ELF-1 (cell line): ENCODE measurements at places on chromosomes 1 and 21.

DNA sequence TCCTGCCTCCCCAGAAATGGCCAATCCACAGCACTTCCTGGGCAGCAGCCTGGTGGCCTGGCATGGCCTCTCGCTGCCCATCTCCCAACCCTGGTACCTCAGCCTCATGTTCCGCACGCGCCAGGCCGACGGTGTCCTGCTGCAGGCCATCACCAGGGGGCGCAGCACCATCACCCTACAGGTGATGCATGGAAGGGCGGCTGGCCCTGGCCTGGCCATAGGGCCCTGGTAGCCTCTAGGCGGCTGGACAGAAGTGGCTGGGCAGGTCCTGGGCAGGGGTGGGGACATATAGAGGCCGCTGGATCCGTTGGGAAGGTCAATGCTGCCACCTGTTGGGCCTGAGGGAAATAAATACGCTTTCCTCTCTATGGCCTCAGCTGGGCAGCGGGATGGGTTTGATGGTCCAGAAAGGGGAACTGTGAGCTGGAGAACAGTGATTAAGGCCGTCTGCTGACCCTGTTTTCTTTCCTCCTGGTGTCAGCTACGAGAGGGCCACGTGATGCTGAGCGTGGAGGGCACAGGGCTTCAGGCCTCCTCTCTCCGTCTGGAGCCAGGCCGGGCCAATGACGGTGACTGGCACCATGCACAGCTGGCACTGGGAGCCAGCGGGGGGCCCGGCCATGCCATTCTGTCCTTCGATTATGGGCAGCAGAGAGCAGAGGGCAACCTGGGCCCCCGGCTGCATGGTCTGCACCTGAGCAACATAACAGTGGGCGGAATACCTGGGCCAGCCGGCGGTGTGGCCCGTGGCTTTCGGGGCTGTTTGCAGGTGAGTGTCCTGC is 14.4 kb downstream of the CELSR2 start:
- DNase-seq = peak; percentile 98

- DNase-seq = peak; percentile 53
Observed at GRCh38 chr1:175192630-175193526, at the start of gene KIAA0040. Gene KIAA0040, minus strand, starts transcription at chr1:175192776. Its CDS starts 31,763 bp downstream, at chr1:175161013.

DNA sequence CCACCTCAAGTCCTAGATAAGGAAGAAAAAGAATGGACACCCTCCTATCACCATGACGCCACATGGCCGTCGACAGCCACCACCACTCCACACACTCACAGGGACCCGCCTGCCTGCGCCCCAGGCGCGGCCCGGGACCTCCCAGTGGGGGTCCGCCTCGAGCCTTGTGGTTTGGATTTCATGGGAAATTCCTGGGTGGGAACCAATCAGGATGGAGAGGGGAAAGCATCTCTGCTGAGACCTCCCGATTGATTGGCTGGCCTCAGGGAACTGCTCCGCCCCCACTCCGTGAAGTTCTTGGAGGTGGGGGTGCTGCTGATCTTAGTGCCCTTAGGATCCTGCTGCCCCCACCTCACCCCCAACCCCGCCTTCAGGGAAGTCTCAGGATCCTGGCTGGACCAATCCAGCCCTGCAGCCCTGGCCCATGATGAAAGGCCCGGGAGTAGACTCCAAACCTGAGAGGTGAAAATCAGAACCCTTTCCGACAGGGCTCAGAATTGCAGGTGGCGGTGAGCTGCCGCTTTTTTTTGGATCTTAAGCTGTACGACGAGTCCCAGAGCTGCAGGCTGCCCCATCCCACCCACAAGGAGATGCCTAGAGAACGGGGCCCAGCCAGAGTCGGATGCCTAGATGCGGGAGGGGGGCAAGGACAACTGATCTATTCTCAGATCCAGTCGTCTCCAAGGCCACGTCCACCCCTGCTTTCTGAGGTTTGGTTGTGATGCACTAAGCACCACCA is 29.0 kb upstream of the TMEM51 start:
- DNase-seq = peak; percentile 71

GRCh38 chr1:222886878-222887351 is 72.1 kb downstream of the DISP1 start:
- no peak for DNase-seq

GRCh38 chr1:75672528-75673393 is 51.7 kb upstream of the ACADM start:
- DNase-seq = peak; percentile 88

DNA sequence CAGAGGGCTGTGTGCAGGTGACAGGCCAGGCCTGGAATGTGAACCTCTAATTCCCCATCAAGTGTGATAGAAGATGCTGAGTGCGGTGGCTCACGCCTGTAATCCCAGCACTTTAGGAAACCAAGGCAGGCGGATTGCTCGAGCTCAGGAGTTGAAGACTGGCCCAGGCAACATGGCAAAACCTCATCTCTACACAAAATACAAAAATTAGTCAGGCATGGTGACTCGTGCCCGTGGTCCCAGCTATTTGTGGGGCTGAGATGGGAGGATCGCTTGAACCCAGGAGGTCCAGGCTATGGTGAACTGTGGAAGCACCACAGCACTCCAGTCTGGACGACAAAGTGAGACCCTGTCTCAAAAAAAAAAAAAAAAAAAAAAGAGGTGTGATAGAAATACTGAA is 40.1 kb upstream of the PUM1 start:
- DNase-seq = no peak

DNA sequence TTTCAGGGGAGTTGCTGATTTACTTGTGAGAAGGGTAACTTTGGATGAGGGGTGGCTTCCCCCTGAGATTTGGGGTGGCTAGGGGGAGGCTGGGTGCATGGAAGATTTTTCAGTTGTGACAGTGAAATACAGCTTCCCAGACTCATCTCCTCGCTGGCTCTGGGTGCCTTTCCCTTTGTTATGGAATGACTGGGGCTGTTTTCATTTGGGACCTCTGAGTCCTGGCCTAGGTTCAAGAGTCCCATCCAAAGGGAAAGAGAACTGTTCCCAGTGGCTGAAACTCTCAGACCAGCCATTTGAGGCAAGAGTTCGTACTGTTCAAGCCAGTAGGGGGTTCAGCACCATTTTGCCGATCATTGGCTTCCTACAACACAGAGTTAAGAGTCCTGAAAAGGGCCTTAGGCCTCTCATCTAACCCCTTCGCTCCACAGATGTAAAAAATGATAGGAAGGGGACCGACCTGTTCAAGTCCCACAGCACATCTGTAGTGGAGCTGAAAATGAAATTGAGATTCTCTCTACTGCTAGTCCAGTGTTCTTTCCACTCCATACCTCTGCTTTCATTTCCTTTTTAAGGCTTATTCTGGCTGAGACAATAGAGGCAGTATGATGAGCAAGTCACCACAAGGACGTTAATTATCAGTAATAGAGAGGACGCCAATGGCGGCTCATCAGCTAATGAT is 958 bp downstream of the DDR2 start:
- DNase-seq = no peak

- no peak for DNase-seq
Observed at GRCh38 chr21:29359718-29360117, 61.0 kb downstream of the BACH1 start.

DNA sequence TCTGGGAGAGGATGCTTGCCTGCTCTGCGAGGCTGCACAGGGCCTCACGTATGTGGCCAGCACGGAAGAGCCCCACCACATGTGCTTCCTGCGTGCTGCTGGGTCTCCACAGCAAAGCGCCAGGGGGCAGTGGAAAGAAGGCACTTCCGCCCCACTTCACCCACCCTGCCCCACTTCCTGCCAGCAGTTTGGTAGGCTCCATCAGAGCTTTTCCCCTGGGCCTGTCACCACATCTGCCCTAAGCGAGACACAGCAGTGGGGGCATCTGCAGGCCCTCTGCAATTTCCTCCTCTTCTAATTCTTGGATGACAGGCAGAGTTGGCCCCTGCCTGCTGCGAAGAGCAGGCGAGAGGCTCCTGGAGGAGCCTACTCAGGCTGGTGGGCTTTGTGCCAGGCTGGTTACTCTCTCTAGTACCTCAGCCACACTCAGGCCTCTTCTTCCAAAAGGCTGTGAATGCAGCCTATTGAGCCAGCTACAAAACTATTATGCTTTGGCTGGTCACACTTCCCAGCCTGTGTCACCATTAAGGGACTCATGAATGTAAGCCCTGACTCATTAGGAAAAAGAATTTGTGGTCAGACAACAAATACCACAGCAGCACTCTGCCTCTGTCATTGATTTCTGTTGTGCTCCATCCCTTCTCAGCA is 25.0 kb downstream of the CD244 start:
- no peak for DNase-seq

DNA sequence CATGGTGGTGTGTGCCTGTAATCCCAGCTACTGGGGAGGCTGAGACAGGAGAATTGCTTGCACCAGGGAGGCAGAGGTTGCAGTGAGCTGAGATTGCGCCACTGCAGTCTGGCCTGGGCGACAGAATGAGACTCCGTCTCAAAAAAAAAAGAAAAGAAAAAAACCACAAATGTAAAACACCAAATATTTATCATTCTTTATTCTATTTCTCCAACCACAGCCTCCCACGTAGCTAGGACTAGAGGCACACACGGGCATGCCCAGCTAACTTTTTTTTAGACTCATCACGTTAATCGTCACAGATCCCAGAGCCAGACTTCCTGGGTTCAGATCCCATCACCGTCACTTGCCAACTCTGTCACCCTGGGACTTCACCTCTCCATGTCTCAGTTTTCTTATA is 13.5 kb downstream of the DNAJC16 start:
- no peak for DNase-seq

GRCh38 chr21:35438643-35439404 is 389.7 kb upstream of the RUNX1 start:
- peak; percentile 17 for DNase-seq

GRCh38 chr1:24364975-24365678 is 46.0 kb downstream of the GRHL3 start:
- peak; percentile 74 for DNase-seq

DNA sequence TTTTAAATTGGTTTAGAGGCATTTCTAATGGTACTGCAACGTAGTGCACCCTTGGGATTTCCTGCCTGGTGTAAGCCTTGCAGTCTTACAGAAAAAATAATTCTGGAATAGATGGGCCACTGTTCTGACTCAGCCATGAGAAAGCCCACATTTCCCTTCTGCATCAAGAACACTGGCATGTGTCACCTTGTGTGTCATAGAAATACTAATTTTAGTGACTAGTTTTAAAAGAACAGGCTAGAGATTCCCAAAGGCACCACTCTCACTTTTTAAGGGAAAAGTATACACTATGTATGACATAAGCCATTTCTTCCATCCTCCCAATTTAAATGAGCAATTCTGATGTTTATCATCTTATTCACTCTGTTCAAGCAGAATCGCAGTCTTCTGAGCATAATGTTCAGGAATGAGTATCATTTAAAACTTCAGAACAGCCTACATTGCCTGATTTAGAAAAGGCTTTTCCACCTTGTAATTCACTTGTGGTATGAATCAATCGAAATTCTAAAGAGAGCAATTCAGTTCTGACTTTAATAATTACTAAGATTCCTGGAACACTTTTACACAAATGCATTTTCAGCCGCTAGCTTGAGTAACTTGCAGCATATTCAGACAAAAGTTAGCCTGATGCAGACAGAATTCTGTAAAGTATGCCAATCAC is 18.8 kb downstream of the RGS13 start:
- DNase-seq = no peak

GRCh38 chr1:1777583-1777899 is 729 bp downstream of the NADK start:
- DNase-seq = peak; percentile 42

- peak; percentile 96 for DNase-seq
Observed at GRCh38 chr1:15975805-15976680, at the start of gene ZBTB17. Gene ZBTB17, minus strand, starts transcription at chr1:15976101. Its CDS starts 27,606 bp downstream, at chr1:15948495.

- no peak for DNase-seq
Observed at GRCh38 chr1:11488966-11489625, 10.1 kb downstream of the DISP3 start.

- no peak for DNase-seq
Observed at GRCh38 chr1:211736351-211736915, 61.0 kb upstream of the NEK2 start.

- peak; percentile 59 for DNase-seq
Observed at GRCh38 chr1:37177230-37177864, 143.0 kb upstream of the GRIK3 start.

DNA sequence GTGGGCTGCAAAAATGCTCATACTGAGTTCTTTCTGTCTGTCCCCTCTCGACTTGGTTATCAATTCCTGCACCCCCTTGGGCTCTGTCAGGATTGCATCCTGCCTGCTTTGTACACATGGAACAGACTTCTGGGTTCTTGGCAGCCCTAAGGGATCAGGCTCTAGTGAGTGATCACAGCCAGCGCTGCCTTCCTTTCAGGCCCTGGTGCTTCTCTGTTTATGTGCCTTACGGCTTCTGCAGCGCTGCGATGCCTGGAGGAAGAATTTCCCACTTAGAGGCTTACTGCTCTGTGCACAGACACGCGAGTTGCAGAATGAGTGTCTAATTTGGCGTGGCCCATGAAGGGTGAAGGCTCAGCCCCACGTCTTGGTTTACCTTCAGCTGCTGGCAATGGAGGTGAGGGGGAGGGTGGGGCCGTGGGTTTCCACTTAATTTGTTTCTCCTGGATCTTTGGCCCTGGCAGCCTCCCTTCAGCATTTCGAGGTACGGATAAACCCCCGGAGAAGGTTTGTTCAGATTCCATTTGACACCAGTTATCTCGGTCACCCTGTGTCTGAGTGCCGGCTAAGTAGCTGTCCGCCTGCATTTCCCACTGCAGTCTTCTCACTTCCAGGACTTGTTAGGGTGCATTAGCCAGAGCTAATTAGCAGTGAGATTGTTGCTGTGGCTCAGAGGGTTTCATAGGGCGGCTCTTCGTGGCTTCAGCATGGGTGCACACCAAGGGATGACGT is 227.3 kb downstream of the DYRK1A start:
- peak; percentile 60 for DNase-seq

DNA sequence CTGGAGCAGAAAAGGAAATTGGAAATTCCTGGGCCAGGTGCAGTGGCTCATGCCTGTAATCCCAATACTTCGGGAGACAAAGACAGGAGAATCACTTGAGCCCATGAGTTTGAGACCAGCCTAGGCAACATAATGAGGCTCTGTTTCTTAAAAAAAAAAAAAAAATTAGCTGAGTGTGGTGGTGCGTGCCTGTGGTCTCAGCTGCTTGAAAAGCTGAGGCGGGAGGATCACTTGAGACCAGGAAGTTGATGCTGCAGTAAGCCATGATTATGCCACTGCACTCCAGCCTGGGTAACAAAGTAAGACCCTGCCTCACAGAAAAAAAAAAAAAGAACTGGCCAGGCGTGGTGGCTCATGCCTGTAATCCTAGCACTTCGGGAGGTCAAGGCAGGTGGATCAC is 56.7 kb downstream of the SRSF11 start:
- no peak for DNase-seq

DNA sequence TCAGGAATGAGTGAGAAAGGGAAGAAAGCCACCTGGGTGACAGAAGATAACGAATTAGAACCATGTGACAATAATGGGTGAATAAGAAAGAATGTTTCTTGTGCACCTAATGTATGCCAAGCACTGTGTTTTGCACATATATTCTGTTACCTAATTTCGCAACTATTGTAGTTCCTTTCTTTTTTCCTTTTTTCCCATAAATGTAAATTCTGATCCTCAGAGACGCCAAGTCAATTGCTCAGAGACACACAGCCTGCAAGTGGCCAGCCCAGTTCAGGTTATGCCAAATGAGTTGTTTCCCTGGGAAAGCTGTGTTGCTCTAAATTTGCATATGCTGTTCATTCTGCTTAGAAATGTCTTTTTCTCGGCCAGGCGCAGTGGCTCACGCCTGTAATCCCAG is 1.7 kb upstream of the RSPO1 start:
- DNase-seq = no peak

GRCh38 chr1:2807678-2808385 is 6.3 kb upstream of the TTC34 start:
- DNase-seq = no peak

GRCh38 chr1:246934765-246935164 is 3.0 kb upstream of the AHCTF1 start:
- DNase-seq = no peak
